ENCODE measurements at places on chromosomes 1 and 21. TPM values are rescaled to one million over a fixed set of nuclear protein-coding genes. Genes with fewer than 3 reads are reported as not detected.

The VCAM1 gene
- 2.5 TPM for total RNA-seq

The SH2D1B gene
- not detected for total RNA-seq

GRCh38 chr1:8870616-8871538 lies 7.6 kb downstream of the ENO1 start:
- DNase-seq: no peak

The LRRC38 gene
- total RNA-seq: not detected

DNA sequence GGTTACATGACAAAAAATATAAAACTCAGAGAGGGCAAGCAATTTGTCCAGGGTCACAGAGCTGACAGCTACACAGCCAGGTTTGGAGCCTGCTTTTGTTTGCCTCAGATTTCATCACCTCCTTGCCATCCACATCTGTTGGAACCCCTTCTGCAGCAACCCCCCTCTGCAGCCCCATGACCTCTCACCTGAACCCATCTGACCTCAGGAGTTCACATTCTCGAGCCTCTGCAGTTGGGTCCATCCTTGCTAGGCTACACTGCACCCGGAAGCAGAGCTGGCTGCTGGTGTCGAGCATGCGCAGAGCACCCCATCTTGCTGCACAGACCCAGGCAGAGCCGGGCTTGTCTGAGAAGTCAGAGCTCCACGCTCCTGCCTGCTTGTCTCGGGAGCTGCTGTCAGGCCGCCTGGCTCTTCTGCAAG lies 10.0 kb downstream of the C1QB start:
- no peak for DNase-seq

DNA sequence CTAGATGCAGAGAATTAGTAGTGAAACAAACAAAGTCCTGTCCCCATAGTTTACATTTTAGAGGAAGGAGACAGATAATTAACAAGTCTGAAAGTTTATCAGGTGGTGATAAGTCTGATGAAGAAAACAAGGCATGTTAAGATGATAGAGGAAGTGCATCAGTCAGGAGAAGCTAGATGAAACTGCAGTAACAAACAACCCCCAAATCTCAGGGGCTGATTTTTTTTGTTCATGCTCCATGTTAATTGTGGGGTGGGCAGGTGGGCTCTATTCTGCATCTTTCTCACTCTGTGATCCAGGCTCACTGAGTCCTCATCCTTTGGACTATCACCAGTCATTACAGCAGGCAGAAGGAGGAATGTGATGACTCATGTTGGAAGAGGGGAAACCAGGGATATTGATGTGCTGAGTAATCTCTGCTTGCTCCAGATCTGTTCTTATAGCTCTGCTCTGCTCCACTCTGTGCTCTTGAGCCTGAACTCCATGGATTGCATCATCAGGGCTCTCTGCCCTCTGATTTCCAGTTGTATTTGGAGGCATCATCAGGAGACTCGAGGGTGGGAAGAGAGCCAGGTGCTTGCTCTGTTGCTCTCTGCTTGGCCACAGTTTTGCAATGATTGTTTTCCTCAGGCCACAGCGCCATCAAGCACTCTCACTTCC lies 166.9 kb downstream of the IER5 start:
- no peak for DNase-seq

DNA sequence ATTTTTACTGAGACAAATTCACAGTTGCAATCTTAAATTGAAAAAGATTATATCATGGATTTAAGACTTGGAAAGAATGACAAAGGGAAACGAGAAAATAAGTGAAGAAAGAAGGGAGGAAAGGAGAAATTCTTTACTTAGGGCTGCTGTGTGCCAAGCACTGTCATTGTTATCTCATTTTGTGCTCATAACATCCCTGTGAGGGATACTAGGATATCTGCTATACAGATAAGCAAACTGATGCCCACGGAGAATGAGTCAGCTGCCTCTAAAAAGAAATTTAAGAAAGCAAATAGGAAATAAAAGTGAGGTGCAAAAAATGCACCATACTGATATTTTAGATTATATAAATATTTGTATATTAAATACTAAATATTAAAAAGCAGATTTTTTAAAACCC lies 183.6 kb upstream of the NR5A2 start:
- DNase-seq: no peak

The NBPF4 gene
- not detected for total RNA-seq

DNA sequence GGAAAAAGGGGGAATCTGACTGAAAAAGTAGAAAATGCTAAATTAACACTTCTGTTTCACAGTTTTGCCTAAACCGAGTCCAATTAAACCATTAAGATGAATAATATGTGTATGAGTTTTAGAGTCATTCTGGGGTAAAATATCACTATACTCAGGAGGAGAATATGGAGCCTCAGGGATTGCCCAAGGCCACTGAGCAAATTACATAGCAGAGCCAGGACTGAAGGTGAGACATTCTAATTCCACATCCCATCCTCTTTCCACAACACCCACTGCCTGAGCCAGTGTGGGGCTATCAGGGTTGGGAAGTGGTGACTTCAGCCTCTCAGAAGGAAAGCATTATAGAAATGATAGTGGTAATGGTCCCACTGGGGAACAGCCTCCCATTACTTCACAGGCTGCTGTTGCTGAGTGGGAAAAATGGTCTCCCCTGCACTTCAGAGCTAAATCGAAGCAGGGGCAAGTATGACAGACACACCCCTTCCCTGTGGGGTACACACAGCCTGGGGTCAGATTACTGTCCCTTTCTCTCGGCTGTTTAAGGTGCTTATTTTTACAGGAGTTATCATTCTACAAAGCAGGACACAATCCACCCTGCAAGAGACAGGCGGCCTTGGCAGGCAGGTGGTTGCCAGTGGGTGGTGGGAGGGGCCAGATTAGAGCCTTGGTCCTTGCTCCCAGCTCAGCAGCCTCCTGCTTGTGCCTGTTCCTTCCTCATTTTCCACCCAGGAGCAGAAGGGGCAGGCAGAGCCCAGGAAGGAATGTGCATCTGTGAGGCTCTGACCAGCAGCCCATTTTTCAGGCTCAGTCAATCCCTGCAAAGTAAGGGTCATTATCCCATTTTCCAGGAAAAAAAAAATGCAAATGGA lies 9.5 kb upstream of the BCAR3 start:
- DNase-seq: no peak

GRCh38 chr1:34739613-34740012 lies 15.2 kb upstream of the GJB5 start:
- DNase-seq: no peak

DNA sequence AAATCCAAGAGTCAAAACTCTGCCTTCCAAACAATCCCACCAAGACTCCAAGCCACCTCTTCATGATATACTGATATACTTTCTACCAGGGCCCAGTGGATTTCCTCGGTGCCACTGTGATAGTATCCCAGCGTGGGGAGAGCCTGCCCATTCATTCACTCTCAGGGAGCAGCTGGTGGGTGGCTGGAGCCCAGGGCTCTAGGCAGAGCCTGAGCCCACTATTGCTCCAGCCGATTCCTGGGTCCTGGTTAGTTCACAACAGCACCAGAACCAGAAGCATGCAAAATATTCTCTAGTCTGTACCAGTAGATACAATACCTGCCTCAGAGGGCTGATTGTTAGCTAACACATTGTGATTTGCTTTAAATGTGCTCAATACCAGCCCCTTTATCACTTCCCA lies 831 bp downstream of the CSRP1 start:
- DNase-seq: no peak

The DAB1 gene
- 28.8 TPM for total RNA-seq

GRCh38 chr1:51139474-51139873 lies 37.4 kb downstream of the C1orf185 start:
- no peak for DNase-seq

DNA sequence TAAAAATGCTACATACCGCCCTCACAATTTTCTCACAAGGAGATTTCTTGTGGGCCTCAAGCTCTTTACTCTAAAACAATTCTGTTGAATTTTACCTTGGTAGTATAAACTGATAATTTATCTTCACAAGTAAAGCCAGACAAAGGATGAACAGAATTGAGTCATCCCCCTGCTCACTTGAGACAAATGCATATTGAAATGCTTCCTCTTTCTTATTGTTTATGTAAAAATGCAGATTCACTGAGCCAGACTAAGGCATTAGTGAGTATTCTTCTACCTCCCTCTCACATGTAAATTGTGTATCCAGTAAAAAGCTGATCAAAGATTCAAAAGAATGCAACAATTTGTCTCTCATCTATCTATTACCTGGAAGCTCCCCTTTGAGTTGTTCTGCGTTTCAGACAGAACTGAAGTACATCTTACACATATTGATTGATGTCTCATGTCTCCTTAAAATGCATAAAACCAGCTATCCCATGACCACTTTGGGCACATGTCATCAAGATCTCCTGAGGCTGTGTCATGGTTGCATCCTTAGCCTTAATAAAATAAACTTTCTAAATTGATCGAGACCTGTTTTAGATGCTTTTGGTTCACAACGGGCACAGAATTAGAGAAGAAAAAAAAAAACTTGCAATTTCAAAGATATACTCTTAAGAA lies 743.1 kb upstream of the B3GALT2 start:
- no peak for DNase-seq

The RBM15 gene
- total RNA-seq: 14.9 TPM

The PDC gene
- not detected for total RNA-seq
